OCI-M1 (cell line): ENCODE measurements at places on chromosomes 12 and 14.
A peak's percentile ranks its signal among the peaks of the same experiment; 100 is the strongest.

DNA sequence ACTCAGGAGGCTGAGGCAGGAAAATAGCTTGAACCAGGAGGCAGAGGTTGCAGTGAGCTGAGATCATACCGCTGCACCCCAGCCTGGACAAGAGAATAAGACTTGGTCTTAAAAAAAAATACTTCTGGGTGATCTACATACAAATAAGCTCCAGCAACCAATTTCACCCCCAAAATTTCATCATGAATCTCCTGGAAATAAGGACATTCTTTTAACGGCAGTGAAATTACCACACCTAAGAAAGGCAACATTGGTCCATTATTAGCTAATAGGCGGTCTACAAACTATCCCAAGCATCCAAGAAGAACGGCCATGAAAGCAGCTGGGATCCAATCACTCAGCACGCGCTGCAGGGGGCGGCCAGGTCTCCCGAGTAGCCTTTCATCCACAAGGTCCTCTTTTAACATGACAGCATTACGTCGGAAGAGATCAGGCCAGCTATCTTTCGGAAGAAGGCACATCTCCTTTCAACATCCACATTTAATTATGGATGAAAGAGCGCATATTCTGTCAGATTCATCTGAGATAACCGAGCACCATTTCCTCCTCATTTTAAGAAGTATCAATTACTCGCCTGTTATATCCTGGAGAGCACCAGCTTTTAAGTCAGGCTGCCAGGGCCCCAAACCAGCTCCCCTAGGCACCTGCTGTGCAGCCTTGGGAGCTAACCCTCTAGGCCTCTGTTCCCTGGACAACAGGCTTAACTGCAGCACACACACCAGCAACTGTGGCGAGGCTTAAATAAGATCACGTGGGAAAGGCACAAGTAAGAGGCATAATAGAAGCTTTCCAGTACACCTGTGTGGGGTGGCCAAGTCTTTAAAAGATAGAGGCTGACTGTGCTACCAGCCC, 4.2 kb downstream of the SLC15A4 start:
- no peak for DNase-seq

- DNase-seq = no peak
These were observed 196.9 kb upstream of the NOVA1 start for GRCh38 chr14:26794731-26795130.

- DNase-seq = no peak
These were observed 485.4 kb downstream of the MDGA2 start for GRCh38 chr14:47189911-47190484.

- DNase-seq = no peak
These were observed 125.2 kb upstream of the RFLNA start for GRCh38 chr12:124169577-124170284.

GRCh38 chr12:49916129-49916919, 12.6 kb upstream of the FAIM2 start:
- DNase-seq = no peak

DNA sequence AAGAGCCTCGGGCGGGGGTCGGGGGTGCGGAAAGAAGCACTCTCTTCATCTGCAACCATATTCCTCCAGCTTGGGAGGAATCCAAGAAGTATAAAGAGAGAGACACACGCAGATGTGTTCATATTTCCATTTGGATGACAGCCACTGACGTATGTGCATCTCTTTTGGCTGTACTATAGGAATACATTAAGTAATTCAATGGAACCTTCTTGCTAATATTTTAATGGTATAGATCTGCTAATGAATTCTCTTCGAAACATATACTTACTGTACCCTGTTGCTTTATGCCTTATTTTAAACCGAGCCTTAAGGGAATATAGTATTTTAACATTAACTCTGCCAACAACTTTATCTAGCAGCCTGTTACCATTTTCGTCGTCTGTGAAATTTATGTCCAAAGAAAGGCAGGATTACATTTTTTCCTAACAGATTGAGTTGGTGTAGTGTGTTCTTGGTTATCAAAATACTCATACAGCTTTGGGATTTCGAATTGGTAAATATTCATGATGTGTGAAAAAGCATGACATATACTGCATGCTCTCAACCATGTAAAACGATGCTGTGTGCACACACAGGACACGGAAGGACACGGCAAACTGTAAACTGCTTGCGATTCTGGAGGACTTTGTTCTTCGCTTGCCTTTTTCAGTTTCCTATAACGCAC, 84.5 kb downstream of the CCDC88C start:
- no peak for DNase-seq

DNA sequence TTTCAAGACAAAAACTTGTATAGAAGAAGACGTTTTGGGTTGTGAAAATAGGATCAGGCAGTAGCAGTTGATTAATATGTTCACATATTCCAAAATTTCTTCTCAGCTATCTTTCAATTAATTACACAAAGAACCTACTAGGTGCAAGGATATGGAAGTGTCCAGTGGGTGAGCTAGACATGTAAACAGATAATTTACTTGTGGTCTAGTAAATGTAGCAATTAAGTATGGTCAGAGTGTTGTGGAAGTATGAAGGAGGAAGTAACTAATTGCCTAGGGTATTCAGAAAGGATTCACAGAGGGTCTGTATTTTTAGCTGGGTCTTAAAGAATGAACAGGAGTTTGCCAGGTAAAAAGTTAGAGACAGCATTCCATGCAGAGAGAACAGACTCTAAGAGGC, 5.9 kb downstream of the GOLGA5 start:
- peak; percentile 5 for DNase-seq
